ENCODE measurements at places on chromosomes 7 and 10.
A peak's percentile ranks its signal among the peaks of the same experiment; 100 is the strongest.

- no peak for DNase-seq
These were observed at the start of gene COL28A1 for GRCh38 chr7:7535691-7536090. COL28A1 (minus strand) TSS chr7:7535873; CDS start chr7:7532875, 2,998 bp downstream.

DNA sequence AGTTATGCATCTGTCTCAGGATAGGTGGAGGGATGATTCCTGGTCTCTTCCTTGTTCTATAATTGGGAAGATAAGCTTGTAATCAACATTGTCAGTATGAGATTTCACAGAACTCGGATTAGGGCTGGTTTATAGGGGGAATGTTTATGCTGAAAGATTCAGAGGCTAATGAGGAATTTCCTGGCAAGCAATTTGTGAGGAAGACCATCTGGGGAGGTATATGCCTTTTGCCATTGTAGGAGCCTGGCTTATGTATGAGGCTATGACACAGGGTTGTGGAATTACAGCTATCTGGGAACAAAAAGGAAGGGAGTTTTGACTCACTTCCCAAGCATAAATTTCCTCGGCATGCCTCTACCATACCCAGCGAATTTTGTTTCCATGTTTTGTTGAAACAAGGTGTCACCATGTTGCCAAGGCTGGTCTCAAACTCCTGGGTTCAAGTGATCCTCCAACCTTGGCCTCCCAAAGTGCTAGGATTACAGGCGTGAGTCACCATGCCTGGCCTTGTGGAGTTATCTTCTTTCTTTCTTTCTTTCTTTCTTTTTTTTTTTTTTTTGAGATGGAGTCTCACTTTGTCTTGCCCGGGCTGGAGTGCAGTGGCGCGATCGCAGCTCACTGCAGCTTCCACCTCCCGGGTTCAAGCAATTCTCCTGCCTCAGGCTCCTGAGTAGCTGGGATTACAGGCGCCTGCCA lies 1.6 kb upstream of the COPS6 start:
- DNase-seq = no peak

DNA sequence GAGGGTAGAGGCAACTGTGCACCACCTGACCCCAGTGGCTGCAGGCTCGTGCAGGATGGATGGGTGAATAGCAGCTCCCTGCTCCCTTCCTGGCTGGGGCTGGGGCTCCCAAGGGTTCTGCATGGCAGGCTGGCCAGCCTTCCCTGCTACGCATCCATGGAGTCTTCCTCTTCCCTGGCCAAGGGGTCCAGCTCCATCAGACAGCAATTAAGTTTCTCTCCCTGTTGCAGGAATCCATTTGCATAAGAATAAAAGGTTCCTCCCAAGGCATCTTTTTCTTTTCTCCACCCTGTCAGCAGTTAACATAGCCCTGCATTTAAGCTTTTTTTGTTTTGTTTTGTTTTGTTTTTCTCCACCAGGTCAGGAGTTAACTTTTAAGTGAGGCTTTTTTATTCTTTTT lies 10.0 kb upstream of the CPA2 start:
- DNase-seq = no peak

- DNase-seq = no peak
These were observed 51.6 kb upstream of the MACC1 start for GRCh38 chr7:20268824-20269223.

- DNase-seq = peak; percentile 62
These were observed 760 bp downstream of the THNSL1 start for GRCh38 chr10:25017154-25017590.

DNA sequence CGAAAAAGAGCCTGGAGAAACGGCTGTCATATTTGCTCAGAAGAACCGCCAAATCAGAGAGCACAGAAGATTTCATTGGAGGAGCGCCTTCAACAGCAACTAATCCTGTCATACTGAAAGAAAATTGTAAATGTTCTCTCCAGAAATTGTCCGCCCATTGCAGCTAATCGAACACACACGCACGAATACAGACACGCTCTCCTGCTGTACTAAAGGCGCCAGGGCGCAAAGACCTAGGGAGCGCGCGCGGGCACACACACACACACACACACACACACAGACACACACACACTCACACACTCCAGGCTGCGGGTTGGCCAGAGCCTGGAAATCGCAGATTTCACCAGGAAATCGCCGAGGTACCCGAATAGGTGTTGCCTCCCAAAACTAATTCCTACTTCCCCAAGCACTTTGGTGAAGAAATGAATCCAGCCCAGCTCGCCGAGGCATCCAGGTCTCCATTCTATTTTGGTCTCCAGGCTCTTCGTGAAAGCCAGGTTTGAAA lies at the start of gene CHRM2:
Gene CHRM2, plus strand, starts transcription at position 157 of the 505 bp plus-strand sequence. CDS start 146,214 bp downstream, outside the sequence.
- DNase-seq = peak; percentile 11

DNA sequence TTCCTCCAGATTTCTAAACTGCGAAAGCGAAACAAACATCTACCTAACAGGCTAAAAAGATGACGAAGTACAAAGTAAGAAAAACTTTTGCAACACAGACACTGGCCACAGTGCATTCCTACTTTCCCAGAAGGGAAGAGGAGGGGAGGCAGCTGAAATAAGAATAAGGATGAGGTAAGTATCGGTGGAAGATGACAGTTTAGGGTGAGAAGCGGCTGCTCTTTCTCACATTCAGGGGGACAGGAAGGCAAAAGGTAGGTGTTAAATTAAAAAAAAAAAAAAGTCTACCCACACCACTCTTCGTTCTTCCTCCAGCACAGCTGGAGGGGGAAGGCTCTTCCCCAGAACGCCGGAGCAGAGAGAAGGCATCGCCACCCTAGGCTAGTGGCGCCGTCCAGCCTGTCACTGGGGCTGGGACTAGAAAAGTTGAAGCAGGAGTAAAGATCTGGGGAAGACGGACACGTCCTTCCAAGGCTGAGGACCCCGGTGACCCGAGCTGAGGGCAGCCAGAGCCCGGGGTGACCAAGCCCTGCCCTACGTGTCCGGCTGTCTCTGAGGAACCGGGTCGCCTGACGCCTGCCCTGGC lies 846 bp downstream of the DNAJC1 start:
- DNase-seq = no peak

DNA sequence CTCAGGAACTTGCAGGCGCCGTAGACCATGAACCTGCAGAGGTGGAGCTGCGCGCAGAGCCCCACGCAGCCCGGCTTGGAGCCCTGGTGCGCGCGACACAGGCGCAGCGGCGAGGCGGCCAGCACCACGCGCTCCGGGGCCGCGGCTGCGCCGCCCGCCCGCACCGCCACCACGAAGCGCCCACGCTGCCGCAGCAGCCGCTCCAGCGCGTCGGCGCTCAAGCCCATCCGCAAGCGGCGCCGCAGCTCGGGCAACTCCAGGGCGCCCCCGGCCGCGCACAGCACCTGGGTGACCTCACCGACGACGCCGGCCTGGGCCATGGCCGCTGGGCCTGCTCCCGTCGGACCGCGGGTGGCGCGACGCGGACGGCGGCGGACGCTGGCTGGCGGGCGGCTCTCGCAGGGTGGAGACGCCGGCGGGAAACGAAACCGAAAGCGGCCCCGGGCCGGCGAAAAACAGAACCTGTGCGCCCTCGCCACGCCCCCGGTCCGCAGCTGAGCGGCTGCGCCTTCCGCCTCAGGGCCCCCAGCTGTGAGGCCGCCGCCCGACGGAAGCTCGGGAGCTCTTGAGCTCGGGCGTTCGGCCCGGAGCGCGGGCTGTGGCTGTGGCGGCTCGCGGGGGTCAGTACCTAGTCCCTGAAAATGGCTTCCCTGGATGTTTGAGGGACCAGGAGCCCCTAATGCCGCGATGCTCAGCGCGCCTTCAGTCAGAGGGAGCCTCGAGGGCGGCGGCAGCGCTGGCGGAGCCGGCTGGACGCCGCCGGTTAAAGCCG lies at the start of gene PARP12:
Gene PARP12, minus strand, starts transcription at position 424 of the 772 bp plus-strand sequence. Its CDS starts 104 bp downstream, at position 320.
- DNase-seq = peak; percentile 89

DNA sequence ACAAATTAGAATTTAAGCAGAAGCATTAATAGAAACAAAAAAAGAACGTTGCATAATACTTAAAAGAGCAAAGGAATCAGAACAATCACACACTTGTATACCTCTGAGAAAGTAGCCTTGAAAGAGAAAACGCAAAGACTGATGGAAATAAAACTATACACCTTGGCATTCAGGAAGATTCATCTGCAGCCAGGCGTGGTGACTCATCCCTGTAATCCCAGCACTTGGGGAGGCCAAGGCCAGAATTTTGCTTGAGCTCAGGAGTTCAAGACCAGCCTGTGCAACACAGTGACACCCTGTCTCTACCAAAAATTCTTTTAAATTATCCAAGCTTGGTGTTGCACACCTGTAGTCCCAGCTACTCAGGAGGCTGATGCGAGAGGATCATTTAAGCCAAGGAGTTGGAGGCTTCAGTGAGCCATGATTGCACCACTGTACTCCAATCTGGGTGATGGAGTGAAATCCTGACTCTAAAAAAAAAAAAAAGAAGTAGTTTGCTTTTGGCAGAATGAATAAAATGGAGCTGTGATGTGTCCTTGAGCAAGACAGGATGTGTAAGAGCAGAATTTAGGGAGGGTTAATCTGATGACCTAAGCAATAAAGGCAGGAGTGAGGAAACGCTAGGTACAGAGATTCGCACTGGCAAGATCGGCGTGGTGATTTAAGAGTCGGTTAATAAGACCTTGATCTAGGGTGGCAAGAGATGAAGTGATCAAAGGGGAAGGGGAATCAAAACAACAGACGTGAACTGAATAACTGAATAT lies 75.8 kb upstream of the NRP1 start:
- DNase-seq = no peak

DNA sequence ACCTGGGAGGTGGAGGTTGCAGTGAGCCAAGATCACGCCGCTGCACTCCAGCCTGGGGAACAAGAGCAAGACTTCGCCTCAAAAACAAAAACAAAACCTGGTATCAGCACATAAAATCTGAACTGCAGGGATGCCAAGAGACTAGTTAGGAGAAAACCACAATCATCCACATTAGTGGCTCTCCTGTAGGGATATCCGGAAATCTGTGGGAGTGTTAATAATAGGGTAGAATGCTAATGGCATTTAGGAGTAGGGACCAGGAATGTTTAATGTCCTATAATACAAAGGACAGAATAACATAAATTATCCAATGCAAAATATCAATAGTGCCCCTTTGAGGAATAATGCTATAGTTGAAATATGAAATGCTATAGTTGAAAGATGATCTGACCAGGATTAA lies 24.3 kb downstream of the KIF5B start:
- DNase-seq = no peak

DNA sequence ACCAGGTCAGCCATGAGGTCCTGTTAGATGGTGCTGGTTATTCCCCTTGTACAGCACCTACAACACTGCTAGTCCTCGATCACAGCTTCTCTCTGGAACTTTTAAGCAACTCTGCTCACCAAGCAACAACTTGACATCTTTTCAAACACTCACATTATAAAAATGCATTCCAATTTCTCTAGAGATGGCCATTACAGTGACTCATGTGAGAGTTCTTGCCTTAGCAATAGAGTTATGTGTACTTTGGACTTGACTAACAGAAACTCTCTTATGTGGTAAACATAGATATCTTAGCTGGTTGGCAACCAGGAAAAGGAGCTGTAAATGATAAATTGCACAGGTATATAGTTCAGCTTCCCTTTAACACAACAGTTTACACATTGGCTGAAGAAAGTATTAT lies 122.2 kb downstream of the PDE1C start:
- no peak for DNase-seq

DNA sequence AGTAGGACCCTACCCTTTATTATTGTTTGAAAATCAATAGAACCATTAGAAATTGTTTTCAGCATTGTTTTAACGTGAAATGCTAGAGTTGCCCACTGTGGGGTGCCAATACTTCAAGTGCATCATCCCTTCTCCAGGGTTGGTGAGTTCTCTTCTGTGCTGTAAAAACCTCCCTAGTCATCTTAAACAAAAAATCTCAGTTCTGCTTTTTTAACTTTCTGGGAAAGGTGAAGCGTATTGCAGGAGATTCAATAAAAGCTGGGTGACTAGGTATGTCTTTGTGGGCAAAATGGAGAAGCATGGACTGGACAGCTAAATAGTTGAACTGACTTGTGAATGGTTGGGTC lies 699.1 kb downstream of the SUGCT start:
- DNase-seq = peak; percentile 4

- DNase-seq = no peak
These were observed 11.6 kb downstream of the UCMA start for GRCh38 chr10:13222566-13222965.

DNA sequence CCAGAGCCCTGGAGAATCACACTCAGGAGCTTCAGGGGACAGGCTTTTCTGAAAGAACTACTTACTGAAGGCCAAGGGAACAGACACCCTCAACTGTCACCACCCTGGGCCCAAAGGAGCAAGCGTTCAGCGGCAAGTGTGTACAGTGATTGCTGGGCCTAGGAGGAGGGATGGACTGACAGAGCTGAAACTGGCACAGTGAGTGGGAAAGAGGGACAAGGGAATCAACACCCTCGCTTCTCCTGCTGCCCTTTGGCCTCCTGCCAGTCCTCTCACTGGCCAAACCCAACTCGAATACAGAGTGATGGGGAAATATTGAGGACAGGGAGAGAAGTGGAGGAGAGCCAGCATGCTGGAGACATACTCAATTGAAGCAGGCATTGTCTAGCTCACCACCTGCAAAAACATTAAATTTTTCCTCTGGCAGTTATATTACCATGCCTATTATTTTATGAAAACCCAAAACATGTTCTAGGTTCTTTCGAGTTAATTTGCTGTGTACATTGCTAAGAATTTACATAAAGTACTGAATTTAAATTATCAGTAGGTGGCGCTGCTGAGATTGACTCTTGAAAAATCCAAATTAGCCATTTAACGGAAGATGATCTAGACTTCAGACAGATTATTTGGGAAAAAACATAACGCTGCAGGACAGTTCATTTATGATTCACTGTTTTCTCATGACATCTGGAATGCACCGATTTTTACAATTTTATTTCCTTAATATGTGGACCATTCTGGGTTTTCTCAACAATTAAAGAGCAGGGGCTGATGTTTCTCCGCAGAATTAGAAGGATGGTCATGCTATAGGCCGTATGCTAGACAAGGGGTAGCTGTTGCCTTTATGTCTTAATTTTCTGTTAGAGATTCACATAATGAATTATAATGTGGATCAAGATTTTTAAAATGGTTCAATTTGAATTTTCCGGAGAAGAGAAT lies 14.7 kb upstream of the TMEM236 start:
- DNase-seq = no peak
